ENCODE measurements at places on chromosomes 7 and 10.
A peak's percentile ranks its signal among the peaks of the same experiment; 100 is the strongest.

DNA sequence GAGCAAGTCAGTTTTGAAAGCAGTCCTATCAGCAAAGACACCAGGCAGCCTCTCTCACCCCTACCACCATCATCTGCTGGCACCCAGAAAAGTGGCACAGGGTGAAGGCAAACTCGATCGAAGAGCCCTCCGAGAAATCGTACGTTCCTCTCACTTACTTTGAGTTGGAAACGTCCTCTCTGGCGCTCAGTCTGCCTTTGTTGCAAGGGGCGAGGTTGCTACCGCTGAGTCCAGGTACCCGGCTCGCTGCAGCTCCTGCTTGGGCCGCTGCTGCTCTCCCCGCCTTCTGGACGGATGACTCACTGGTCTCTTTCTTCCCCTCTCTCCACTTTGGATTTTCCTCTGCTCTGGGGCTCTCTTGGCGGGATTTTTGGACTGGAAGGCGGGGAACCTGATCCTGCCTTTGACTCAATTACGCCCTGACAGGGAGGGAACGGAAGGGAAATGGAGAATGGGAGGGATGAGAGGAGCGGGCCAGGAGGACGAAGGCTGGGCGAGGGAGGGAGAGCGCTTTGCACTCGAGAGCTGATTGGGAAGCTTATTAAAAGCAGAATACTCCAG lies at the start of gene PTN:
Gene PTN, minus strand, starts transcription at position 453 of the 561 bp plus-strand sequence. CDS start 88,760 bp downstream, outside the sequence.
- peak; percentile 80 for DNase-seq

DNA sequence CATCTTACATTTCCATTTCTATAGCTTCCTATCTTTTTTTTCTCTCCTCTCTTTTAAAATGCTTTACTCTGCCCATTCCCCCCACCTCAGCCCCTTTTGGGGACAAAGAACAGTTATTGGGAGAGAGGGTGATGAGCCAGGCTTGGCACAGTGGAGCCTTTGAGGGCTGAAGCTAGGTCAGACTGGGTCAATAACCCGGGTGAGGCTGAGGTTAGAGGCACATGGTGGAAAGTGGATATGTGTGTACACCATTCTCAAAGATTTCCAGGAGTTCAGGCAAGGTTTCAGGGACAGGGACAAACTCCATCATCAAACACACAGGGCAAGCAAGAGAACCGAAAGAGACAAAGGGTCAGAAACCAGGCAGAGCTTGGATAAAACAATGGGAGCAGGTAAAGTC lies 11.5 kb downstream of the ABCB4 start:
- no peak for DNase-seq

DNA sequence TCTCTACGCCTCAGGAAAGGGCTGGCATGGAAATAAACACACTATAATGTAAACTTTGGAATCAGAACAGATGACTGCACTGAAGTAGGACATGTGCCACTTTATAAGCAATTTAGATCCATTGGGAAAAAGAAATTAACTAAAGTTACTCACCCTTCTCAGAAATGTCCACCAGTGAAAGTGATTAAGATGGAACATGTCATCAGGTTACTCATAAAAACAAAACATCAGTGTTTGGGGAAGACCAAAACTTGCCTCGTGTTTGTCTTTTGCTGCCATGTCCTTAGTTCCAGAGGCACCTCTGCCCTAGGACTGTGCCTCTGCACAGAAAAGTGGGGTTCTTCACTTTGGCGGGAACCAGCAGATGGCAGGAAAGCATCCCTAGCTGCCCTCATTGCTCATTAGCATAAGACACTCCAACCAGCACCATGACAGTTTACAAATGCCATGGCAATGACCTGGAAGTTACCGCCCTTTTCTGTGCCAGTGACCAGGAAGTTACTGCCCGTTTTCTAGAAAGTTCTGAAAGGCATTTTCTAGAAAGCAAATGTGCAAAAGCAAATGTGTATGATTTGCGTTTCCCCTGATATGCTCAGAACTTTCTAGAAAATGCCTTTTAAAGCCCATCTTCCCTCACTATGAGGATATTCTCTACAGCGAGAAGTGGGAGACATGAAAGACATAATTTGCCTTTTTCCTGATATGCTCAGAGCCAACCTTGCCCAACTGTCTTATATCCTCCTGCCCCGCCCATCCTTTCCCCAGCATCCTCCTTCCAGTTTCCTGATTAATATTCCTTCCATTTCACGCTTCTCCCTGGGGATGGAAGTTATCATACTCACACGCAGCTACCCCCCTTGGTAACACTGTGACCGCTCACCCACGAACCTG lies 258.2 kb downstream of the USP6NL start:
- no peak for DNase-seq

- no peak for DNase-seq
Observed at GRCh38 chr7:96355990-96356506, 34.1 kb upstream of the SLC25A13 start.

GRCh38 chr10:29387269-29387668 lies 98.4 kb downstream of the LYZL1 start:
- no peak for DNase-seq

Data from left forelimb (tissue), 1 donor.